ENCODE measurements at places on chromosomes 4 and X.

GRCh38 chr4:98289375-98289774 is 28.2 kb downstream of the RAP1GDS1 start:
- no peak for DNase-seq

DNA sequence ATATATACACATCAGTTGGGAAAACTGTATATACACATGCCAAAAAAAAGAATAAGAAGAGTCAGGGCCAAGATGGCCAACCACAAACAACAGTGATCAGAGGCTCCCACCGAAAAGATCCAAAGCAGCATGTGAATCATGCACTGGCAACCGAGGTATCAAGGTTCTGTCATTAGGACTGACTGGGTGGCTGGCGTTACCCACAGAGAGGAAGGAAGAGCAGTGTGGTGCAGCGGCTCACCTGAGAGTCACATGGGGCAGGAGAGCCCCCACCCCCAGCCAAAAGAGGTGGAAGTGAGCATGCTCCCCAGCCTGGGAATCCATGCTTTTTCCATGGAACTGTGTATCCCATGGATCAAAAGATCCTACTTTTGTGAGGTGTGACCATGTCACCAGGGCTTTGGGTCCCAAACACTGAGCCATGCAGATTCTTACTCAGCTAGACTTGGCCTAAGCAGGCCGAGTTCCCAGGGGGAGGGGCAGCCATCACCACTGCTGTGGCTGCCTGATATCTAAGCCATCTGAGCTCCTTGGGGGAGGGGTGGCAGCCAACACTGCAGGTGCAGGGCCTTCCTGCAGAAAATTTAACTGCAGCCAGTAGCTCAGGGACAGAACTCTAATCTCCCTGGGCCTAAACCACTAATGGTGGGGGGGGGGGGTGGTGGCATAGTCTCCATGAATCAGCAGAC is 52.8 kb downstream of the P2RY10 start:
- DNase-seq: no peak

- no peak for DNase-seq
Measured at GRCh38 chr4:67558493-67558892, at the start of gene STAP1. STAP1 (plus strand) TSS chr4:67558727; CDS start chr4:67558810, 83 bp downstream.

DNA sequence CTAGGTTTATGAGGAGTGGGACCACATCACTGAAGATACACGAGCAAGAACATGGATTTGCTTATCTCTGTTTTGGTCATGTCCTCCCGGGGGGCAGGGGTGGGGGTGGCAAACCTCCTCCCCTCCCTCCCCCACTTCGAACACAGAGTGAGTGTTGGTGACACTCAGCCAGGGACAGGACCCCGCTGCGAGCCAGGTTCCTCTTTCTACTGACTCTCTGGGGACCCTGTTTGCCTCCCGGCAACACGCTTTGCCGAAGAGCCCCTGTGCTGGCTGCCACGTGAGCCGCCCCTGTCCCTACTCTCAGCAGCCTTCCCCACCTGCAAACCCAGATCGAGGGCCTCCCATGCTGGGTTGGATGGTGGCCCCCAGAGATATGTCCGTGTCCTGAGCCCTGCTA is 34.7 kb downstream of the P2RY8 start:
- no peak for DNase-seq

GRCh38 chr4:48194971-48195370 is 60.9 kb upstream of the TXK start:
- no peak for DNase-seq

GRCh38 chr4:4408576-4409335 is 21.9 kb downstream of the NSG1 start:
- no peak for DNase-seq

GRCh38 chrX:110415440-110416170 is 57.0 kb downstream of the RTL9 start:
- DNase-seq: no peak

Measured in T follicular helper cell (primary cell).